Stimulated activated CD4-positive, alpha-beta T cell treated with anti-CD3 and anti-CD28 coated beads, Interleukin-2, amount 100 ng/mL, for 24 hours (primary cell): ENCODE measurements at places on chromosomes 2 and 18.

DNA sequence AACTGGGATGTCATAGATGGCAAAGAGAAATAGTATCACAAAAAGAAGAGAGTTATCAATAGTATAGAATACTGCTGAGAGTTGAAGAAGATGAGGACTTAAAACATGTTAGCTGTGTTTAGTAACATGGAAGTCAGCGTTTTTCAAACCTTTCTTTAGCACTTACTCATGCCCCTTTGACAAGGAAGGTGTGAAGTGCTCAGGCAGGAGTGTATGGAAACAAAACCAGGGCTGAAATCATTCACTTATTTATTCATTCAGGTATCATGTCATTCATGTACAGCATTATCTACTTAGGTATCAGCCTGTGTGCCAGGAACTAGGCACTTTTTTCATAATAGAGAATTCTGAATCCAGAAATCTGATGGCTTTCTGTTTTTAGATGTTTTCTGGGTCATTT, 27.2 kb downstream of the CD28 start:
- DNase-seq = no peak

- DNase-seq = no peak
Observed at GRCh38 chr2:15745350-15745749, 153.7 kb downstream of the DDX1 start.

DNA sequence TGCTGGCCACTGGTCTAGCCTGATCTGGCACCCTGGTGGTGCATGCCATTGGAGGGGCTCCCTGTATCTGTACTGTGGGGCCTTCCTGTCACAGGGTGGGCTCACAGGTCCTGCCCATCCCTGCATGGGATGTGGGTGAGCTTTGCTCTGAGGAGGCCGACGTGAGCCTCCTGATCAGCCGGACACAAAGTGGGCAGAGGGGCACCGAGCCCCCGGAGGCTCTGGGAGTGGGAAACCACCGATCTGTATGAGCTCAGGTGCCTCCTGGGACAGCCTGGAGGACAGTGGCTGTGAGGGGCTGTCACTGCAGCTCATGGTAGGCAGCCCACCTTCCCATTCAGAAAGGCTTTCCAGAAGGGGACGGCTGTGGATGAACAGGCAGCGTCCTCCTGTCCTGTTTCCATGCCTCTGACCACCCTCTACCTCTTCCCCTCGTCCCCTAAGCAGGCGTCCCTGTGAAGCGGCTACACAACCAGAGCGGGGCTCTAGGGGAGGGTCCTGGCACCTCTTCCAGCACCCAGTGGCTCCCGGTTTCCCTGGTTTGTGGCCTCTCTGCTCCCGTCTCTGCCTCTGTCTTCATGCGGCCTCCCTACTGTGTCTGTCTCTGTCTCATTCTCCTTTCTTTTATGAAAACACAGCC, 112.5 kb upstream of the OTOS start:
- no peak for DNase-seq

GRCh38 chr2:229378386-229378785, 107.3 kb upstream of the PID1 start:
- no peak for DNase-seq

DNA sequence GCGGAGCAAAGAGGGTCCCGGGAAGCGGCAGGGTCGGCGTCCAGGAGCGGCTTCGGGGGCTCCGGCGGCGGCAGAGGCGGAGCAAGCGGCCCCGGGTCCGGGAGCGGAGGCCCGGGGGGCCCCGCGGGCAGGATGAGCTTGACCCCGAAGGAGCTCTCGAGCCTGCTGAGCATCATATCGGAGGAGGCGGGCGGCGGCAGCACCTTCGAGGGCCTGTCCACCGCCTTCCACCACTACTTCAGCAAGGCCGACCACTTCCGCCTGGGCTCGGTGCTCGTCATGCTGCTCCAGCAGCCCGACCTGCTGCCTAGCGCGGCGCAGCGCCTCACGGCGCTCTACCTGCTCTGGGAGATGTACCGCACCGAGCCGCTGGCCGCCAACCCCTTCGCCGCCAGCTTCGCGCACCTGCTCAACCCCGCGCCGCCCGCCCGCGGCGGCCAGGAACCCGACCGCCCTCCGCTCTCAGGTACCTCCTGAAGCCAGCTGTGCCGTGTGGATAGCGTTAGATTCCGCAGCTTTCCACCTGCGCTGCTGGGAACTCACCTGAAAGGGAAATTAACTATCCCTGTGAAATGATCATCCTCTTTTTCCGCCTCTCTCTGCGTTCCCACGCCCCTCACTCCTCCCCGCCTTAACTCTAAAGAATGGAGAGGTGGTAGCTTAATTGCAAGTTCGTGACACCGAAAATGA, 472 bp downstream of the CNOT11 start:
- DNase-seq = peak; percentile 70

- DNase-seq = no peak
Observed at GRCh38 chr2:240651185-240651584, 25.9 kb downstream of the GPR35 start.
